ENCODE measurements at places on chromosomes 2 and 18.

DNA sequence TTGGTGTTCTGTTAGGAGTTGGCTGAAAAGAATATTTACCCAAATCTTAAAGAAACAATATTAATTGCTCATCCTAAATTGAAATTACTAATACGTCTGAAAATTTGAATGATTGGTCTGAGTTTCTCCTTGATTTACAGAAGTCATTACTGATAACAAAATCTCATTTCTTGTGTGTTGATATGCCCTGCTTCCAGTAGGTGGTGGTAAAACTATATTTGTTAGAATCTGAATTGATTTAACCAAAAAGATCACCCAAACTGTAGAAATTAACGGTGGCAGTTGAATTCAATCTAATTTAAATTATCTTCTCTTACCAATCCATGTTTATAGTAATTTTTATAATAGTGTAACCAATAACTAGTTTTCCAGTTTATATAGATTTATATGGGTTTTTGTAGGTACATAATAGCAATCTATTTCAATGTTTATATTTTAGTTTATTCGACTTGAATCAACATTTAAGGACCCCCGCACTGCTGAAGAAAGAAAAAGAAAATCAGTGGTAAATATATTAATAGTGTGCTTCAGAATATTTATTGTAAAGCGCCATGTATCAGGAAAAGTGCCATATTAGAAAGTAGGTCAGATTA is 38.3 kb downstream of the PAPOLG start:
- DNase-seq = peak; percentile 20

DNA sequence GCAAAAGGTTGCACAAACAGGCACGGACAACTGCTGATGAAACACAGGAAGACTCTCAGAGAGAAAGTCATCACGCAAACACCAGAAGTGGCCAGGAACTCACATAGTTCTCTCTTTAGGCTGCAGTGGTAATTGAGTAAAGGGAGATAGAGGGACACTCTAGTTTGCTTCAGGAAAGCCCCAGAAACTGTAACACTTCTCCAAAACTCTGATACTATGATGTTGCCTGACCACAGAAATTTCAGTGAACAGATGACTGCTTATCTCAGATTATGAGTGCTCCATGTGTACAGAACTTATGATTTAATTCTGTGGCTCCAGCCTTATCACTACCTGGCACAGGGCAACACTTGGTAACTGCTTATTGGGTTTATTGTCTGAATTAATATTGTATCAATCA is 311.5 kb upstream of the GYPC start:
- DNase-seq = no peak

DNA sequence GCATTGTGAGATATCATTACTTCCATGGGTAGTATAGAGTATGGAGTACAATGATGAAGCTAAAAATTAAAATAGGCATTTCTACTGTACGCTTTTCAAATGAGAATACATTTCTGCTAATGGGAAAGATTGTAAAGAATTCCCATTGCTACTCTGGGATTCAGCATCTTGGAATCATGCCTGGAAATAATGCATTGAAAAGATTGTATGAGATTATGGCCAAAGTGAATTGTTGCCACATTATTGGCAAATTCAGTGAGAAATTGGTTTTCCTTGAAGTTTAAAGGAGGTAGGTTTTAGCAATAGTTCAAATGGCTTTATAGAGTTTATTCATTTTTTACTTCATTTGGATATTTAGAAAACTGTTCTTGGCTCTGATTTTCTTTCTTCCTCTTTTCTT is 157.9 kb downstream of the GULP1 start:
- no peak for DNase-seq

GRCh38 chr2:214481204-214481603 is 70.3 kb downstream of the VWC2L start:
- DNase-seq = peak; percentile 2

GRCh38 chr2:39525636-39526412 is 88.7 kb upstream of the MAP4K3 start:
- DNase-seq = no peak

DNA sequence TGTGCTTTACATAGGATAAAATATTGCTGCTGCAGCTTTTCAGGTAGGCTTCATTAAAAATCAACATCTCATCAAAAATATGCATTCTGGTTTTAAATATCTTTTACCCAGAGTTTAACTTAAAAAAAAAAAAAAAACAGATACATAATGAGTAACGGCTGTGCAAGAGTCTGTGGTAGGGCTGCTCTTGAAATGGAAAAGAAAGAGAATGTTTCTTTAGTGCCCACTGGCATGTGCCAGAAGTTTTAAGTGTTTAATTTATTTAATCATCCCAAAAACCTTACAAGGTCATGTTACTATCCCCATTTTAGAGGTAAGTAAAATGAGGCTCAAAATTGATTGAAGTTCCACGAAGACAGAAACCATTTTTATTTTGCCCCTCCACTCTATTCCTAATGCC is 92.1 kb downstream of the SLC8A1 start:
- DNase-seq = no peak

DNA sequence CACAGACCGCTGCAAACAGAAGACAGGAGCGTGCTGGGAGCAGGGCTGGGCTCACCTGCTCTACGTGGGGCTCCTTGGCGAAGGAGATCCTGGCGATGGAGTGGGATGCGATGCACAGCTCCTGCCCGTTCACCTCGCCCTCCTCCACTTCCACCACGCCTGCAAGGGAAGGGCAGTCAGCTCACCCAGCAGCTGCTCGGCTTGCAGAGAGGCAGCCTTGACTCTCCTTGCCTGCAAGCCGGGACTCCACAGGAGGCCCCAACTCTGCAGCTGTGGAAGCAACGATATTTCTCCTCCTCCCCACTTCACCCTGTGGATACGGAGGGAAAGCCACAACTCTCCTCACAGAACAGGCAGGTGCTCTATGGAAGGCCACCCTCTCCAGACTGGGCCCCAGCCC is 35.1 kb downstream of the THAP4 start:
- DNase-seq = no peak

DNA sequence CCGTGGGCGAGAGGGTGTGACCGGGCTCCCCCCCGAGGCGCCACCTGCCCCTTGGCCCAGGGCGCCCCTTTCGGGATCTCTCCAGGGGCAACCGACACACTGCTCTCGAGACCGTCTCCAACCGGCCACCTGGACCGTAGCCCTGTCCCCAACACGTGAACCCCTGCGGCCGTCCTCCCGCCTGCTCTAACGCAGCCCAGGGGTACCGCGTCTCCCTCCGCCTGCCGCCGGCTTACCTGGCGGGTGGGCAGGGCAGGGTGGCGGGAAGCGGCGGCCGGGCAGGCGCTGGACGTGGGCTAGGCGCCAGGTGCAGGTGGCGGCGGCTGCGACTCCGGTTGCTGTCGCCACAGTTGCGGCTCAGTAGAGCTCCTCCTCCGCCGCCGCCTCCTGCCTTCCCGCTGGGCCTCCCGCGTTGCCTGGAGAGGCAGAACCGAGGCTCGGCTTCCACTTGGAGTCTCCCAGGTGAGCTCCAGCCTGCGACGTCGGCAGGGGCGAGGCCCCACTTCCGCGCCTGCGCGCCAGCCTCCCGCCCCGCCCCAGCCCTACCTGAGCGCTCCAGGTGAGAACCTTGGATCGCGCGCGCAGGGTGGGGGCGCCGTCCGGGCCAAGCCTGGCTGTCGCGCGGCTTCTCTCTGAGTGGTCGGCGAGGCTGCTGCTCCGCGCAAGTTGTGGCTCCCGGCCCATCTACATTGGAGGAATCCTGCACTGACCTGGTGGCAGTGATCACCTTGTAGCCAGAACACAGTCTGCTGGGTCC is at the start of gene GALNT3:
GALNT3 (minus strand) TSS at position 469 of the 757 bp plus-strand sequence. CDS start 23,547 bp downstream, outside the sequence.
- no peak for DNase-seq

GRCh38 chr18:7616661-7617060 is 49.5 kb downstream of the PTPRM start:
- peak; percentile 58 for DNase-seq

DNA sequence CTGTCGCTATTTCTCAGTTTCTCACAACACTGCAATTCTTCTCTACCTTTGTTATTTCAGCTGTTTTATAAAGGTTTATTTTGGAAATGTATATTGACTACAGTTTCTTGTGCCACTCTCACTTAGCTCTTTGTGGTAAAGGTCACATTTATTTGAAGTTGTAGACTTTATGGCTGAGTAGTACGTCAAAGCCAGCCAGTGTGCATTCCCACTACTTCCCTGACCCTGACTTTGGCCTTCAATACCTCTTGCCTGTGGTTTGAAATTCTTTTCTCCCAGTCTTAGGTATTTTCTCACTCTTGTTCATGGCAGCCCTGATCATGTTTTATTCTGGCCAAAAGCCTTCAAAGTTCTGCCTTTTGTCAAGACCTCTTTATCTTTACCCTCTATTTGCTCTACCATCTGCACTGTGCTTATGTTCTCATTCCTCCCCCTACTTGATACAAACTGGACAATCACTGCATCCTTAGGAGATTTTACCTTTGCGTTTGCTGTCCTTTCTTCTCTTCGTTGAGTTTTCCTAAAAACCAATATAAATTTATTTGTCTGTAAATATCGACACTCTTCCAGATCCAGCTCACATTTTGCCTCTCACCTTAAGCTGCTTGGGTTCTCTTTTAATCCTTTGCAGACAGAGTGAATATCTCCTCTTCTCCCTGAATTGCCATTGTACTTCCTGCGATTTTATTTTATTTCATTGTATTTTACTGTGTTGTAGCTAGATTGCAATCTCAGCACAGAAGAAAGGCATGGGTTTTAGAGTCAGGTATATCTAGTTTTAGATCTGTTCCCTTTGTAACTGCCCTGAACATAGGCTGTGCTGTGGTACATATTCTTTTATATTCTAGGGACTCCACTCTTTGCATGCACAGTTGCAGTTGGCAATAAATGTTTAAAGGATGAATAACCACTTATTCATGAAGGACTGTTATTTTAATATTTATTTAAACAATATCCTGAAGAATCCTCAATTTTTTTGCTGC is 31.2 kb downstream of the GULP1 start:
- peak; percentile 35 for DNase-seq
